Umbilical cord (tissue), 2 donors: ENCODE measurements at places on chromosomes 12 and 14. TPM values are rescaled to one million over a fixed set of nuclear protein-coding genes. Genes with fewer than 3 reads are reported as not detected.

Gene COCH
- total RNA-seq = 10.4 TPM

Gene KRT77
- total RNA-seq = 0.96 TPM

Gene NRIP2
- 0.48 TPM for total RNA-seq

Gene CLEC2A
- total RNA-seq = not detected

Gene DAO
- total RNA-seq = not detected

Gene HOTAIR
- 12.5 TPM for total RNA-seq

Gene CPNE6
- total RNA-seq = 2.4 TPM

Gene TRHDE
- total RNA-seq = 94.6 TPM

Gene MMP17
- total RNA-seq = not detected

DNA sequence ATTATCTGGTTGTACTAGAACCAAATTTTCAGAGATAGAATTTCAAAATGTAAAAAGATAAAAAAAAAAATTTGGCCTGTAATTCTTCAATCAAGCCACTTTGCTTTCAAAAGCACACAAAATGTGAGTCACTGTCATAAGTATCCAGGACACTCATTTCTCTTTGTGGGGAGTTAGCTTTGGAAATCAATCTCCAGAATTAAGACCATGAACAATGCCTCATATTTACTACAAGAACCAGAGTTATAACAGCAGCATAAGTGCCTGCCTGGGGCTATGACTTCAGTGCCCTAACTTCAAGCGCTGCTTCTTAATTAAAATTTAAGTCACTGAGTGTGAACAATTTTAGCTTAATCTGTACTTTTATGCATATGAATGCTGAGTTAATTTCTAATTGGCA, 162.1 kb downstream of the C12orf42 start:
- no peak for DNase-seq

DNA sequence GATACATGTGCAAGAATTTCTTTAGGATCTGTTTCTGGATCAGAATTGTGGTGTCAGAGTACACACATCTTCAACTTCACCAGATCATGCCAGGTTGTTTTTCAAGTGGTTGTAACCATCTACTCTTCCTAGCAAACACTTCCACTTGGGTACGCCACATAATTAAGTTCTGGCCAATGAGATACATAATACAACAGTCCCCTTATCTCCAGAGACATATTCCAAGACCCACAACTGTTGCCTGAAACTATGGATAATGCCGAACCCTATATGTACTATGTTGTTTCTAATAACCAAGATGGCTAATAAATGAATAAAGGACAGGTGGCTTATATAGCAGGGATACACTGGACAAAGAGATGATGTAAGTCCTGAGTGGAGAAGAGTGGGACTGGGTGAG, 2.5 kb upstream of the CHPT1 start:
- no peak for DNase-seq

DNA sequence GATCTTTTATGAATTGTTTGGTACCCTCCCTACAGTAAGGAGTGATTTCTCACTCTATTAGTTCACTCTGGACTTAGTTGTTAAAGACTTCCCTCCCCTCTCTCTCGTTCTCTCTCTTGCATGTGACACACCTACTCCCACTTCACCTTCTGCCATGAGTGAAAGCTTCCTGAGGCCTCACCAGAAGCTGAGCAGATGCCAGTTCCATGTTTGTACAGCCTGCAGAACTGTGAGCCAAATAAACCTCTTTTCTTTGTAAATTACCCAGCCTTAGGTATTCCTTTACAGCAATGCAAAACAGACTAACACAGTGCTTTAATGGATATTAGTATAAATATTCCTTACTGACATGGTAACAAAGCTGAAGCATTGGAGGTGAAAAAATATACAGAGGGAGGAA, 187.7 kb downstream of the SSPN start:
- no peak for DNase-seq

DNA sequence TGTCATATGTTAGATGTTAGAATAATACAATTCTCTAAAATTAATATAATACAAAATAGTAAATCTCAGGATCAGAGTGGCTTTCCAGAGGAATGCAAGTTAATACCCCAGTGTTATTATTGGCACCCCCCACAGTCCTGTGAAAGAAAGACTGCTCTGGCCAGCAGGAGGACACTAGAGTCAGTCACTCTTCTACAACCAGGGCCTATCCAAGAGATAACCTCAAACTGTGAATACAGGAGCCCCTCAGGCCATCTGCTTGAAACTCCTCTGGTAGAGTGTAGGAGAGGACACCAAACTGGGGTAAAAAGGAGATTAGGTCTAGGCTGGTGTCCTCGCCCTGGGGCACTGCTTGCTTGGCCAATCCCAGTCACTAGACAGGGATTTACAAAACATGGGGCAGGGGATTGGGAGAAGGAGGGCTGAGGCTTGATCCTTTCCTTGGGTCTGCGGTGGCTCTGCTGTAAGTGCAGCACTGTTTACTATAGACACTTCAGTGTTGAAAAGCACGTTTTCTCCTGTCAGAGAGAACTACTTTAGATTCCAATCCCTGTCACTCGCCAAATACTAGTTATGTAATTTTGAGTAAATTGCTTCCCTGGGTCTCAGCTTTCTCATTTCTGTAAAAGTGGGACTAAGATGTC, 44.5 kb upstream of the PTPRR start:
- DNase-seq = no peak

DNA sequence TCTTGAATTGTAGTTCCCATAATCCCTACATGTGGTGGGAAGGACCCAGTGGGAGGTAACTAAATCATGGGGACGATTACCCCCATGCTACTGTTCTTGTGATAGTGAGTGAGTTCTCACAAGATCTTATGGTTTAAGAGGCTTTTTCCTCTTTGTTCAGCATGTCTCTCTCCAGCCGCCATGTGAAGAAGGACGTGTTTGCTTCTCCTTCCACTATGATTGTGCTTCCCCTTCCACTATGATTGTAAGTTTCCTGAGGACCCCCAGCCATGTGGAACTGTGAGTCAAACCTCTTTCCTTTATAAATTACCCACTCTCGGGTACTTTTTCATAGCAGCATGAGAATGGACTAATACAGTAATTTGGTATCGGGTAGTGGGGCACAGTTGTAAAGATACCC, 97.3 kb downstream of the PPP1R12A start:
- DNase-seq = no peak

DNA sequence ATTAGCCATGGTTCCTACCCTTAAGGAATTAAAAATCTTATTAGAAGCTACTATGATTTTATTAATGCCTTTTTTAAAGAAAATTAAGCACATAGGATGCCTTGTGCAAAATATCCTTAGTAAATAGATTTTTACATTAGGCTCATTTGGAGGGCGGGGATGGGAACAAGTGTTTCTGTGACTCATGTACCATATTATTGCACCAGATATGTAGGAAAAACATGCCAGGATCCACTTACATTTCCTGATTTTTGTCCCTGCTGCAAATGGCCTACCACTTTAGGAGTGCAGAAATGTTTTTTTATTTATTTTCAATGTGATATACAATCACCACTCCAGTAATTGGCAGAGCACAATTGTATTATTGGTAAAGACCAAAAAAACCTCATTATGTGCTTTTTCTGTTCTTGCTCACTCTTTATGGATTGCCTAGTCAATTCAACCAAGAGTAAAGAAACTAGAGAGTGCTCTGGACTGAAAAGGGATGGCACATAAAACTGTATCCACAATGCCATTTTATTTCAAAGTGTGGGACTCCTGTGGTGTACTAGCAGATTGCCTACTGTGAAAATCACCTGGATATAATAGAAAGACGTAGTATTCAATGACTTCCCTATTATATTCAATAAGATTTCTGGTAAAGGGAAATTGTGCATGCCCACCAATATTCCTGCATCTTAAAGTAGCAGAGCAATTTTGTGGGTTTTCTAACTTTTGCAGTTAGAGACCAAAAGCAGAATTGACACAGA, 86.9 kb downstream of the ANO6 start:
- DNase-seq = no peak

DNA sequence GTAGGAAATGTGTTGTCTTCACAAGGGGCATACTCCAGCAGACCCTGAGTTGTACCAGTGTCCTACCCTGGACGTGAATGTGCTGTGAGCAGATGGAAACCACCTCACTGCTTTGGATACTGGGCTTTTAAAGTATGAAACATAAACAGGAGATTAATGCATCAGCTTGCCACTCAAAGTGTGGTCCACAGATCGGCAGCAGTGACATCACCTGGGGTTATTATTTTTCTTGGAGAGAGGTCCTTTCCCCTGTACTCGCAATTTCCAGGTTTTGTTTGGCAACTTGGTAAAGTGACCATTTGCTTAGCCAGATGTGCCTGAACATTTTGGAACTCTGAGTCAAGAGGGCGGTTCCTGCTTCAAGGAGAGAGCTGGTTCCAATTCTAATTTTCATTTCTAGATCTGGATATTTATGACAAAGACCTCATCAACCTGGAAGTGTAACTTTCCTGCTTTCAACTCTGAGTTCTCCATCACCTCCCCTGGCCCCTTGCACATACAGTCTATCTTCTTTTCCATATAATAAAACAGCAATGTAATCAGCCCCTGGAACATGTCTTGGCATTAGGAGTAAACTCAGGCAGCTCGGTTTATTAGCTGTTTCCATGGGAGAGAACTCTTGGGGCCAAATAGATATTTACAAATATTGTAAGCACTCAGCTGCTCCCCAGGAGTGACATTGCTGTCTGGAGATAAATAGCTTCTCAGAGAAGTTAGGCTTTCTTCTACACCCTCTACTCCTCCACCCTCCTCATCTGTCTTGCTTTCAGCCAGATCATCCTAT, 237.0 kb upstream of the TBX3 start:
- no peak for DNase-seq

- no peak for DNase-seq
Measured at GRCh38 chr14:103633391-103633790, 4.4 kb downstream of the KLC1 start.

DNA sequence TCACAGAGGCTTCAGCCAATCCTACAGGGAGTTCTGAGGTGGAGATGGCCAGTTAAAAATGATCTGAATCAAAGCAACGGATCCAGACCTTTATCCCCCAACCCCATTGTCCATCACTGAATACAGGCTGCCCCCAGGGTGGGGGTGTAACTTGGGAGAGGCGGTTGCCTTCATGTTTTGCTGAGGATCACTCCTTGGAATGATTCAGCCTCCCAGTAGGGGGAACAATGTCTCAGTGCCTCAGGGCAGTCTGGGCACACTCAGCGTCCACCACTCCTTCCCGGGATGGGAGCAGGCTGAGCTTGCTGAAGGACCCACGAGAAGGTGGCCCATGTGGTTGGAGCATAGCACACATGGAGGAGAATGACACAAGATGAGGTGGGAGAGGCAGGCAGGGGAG, 60.2 kb downstream of the RFX4 start:
- DNase-seq = no peak

- no peak for DNase-seq
Measured at GRCh38 chr14:100542619-100543205, 44.5 kb downstream of the BEGAIN start.

- no peak for DNase-seq
Measured at GRCh38 chr12:75699728-75700496, 188.5 kb upstream of the KRR1 start.

- no peak for DNase-seq
Measured at GRCh38 chr12:57332646-57333312, 81.8 kb upstream of the STAC3 start.

DNA sequence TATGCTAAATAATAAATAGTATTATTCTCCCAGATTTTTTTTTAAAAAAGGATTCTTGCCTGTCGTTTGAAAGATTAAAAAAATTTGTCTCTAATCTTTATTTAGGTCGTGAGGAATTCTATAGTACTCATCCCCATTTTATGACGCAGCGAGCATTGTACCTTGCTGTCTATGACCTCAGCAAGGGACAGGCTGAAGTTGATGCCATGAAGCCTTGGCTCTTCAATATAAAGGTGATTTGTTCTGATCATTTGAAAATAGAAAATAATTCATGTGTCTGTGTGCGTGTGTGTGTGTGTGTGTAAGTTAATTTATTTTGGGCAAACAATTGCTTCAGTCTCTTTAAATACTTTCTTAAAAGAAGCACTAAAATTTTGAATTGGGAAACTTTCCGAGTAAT, 84.2 kb downstream of the LRRK2 start:
- no peak for DNase-seq

DNA sequence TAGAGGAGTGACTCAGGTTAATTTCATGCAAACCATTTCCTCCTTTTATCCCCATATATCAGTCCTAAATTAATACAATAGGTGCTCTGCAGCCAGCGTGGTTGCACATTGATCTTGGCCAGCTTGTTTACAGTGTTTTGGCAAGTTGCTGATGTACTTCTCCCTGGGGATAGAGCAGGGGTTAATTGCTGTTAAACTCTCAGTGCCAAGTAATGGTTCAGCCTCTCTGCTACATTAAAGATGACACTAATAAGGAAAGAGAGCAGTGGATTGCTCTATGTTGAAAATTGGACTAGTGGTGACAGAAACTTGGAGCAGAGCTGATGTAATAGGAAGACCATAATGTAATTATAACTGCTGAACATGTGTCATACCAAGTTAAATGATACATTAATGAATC, 717.5 kb downstream of the RERGL start:
- no peak for DNase-seq

GRCh38 chr14:32304296-32304695, 24.8 kb upstream of the AKAP6 start:
- DNase-seq = no peak

GRCh38 chr14:91249841-91250616, 5.5 kb upstream of the GPR68 start:
- no peak for DNase-seq

- DNase-seq = peak; percentile 15
Measured at GRCh38 chr14:91893007-91893406, 25.7 kb upstream of the TC2N start.

- no peak for DNase-seq
Measured at GRCh38 chr12:120980800-120981368, 2.5 kb downstream of the HNF1A start.

DNA sequence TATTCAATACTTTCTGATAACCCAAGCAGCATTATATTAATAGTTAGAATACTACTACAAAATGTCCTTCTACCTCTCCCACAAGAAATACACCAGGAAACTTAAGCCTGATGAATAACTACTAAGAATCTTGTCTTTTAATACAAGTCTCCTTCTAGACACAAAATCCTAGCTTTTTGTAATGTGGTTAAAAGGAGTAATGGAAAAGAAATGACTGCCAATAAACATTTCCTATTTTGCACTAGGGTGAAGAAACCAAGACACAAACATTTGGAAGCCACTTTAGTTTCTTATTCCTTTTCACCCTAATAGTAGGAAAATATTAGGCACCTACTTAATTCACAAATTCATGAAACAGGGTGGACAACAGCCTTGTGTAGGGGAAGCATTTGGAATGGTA, 51.3 kb upstream of the TTC7B start:
- DNase-seq = no peak

GRCh38 chr14:54088271-54088670, 131.6 kb upstream of the BMP4 start:
- DNase-seq = no peak

- DNase-seq = no peak
Measured at GRCh38 chr12:110917961-110918360, 2.4 kb downstream of the MYL2 start.

- DNase-seq = no peak
Measured at GRCh38 chr12:114963846-114964245, 279.9 kb upstream of the TBX3 start.
